ENCODE measurements at places on chromosomes 4 and X.
A peak's percentile ranks its signal among the peaks of the same experiment; 100 is the strongest.

DNA sequence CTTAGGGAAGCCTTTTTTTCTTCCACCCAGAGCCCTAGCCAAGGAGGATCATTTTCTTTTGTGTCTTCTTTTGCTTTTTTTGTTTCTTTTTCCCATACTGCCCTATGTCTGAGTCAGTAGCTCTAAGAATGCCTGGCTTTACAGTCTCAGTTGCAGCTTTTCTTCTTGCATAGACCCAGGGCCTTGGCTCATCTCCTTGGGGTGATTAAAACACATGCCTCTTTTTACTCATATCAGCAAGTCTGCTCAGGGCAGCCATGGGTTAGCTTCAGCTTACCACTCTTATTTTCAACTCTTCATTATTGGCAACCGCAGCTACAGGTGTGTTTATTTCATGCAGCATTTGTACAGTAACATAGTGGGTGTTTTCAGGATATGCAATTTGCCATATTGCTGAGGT, 196.5 kb downstream of the STK32B start:
- no peak for DNase-seq

DNA sequence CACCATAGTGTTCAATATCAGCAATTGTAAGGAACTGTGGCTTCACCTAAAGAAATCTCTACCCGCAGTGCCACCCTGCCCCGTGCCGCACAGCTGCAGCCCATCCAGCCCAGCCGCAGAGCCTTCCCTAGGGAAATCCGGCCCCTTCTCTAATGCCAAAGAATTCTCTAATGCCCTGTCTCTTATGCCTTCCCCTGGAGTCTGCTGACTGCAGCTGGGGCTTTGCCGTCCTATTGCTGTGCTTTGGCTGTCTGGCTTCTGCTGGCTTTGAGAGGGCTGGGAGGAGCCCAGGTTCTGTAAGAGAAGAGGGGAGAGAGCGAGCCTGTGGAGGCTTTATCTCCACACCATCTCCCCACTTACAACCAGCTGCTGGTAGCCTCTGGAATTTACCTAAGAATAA, 85.9 kb upstream of the HELT start:
- DNase-seq: no peak

GRCh38 chrX:9055354-9055753, 21.4 kb upstream of the FAM9B start:
- no peak for DNase-seq

DNA sequence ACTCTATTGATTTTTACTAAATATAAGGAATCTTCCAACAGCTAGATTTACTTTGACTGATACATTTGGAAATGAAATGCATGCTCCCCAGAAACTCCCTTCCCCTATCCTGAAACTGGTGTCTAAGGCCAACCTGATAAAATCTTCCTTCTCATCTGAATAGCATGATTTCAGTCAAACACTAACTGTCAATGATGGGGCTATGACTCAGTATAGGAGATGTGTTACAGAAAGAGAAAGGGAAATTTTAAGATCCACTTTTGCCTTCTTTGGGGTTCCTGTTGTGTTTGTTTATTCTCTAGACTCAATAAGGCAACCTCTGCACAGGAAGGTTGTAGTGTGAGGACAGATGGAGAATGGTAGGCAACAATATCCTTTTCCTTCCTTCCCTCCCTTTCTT, 160.7 kb downstream of the MOSPD2 start:
- no peak for DNase-seq

DNA sequence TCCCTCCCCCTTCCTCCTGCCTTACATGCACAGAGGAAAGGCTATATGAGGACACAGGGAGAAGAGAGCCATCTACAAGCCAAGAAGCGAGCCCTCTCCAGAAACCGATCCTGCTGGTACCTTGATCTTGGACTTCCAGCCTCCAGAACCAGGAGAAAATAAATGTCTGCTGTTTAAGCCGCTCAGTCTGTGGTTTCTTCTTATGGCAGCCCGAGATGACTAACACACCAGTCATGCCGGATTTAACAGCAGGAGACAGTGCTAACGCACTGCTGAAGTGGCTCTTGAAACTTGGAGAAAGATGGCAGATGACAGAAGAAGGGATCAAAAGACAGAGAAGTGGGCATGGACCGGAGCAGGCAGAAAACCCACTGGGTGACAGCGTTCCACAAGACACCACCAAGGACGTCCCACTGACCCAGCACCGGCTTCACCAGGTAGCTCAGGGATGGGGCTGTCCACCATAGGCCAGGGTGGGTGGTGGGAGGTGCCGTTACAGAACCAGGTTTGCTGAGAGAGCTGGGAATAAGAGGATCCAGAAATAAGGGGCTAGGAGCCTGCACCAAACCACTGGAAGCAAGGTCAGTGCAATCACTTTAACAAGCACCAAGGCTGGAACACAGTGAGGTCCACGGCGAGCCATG, 6.2 kb upstream of the MAN2B2 start:
- peak; percentile 19 for DNase-seq

GRCh38 chr4:140691369-140691768, 64.8 kb downstream of the TBC1D9 start:
- DNase-seq: peak; percentile 21

- DNase-seq: no peak
Measured at GRCh38 chrX:31679861-31680260, 608.0 kb upstream of the FTHL17 start.

GRCh38 chr4:121253961-121254360, 89.8 kb upstream of the TNIP3 start:
- no peak for DNase-seq

DNA sequence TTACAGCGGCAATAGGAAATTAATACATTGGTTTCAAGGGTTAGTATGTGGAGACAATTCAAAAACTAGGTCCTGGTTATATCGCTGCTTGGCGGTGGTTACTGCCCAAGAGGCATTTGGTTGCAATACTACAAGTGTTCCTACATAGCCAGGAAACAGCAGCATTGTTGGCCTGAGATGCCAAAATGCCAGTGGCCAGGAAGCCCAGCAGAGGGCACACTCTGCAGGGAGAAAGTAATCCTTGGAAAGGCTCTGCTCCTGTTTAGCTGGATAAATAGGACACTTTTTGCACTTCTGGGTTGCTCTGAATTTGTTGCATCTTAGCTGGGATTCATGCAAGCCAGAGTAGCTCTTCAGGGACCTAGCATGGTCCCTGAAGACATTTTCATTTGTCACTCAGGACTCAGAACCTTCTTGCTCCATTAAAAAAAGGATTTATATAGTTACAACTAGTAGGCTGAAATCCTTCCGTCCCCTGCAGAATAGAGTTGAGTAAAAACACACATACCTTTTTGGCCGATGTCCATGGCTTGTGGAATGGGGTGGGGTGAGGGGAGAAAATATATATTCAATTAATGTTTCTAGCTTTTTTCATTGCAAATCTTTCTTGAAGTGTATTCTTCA, 8.1 kb upstream of the GPR119 start:
- peak; percentile 38 for DNase-seq

DNA sequence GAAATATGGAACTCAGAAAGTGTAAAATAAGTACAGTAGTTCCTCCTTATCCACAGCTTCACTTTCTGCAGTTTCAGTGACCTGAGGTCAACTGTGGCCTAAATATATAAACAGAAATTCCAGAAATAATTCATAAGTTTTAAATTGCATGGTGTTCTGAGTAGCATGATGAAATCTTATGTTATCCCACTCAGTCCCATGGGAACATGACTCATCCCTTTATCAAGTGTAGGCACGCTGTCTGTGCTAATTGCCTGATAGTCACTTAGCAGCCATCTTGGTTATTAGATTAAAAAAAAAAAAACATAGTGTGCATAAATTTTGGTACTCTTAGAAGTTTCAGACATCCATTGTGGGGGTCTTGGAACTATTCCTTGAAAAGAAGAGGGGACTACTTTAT, 983.4 kb upstream of the ADGRL3 start:
- DNase-seq: no peak

DNA sequence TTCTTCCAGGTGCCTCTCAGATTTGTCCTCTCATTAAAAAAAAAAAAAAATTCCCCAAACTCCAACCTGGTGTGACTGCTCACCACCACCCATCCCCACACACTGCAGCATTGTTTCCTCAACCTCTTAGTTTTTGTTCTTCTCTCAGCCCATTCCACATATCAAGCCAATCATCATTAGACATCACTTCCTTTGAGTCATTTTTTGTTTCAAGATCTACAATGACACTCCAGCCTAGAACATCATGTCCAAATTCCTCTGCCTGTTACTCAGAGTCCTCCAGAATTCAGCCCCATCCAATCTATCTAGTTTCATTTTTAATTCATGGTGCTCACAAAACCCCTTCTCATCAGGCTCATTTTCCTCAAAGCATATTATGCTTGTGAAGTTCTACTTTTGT, 262.5 kb upstream of the TEX13A start:
- DNase-seq: no peak

DNA sequence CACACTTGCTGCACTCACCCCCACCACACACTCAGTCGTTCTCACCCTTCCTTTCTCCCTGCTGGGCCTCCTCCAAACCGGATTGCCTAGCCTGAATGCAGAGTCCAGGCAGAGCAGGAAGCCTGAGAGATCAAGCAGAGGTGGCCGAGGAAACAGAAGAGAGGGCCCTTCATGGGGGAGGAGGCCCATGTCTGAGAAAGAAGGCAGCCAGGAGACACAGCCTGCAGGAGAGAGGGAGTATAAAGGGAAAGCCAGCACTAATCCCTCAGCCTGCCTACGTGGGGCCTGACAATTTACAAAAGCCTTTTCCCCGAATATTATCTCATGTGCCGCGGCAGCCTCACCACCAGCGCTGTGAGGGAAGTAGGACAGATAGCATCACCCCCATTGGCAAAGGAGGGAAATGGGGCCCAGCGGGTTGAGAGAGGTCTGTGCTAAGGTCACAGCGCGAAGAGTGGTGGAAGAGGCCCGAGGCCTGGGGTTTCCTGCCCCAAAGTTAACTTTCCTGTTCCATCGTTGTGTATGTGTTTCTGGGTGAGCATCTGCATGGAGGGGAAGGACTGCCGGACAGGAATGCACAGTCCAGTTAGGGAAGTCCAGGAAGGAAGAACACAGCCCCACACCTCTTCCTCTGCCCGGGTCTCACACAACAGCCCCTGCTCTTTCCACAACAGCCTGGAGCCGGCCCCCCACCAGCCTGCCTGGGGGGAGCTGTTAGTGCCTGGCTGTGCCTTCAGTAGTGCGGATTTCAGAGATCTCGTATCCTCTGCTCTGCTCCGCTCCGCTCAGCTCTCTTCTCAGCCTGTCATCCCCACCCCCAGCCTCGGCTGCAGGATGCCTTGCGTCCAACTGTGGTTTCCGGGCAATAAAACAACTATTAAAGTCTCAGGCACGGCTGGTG, 50.9 kb upstream of the BCOR start:
- no peak for DNase-seq

DNA sequence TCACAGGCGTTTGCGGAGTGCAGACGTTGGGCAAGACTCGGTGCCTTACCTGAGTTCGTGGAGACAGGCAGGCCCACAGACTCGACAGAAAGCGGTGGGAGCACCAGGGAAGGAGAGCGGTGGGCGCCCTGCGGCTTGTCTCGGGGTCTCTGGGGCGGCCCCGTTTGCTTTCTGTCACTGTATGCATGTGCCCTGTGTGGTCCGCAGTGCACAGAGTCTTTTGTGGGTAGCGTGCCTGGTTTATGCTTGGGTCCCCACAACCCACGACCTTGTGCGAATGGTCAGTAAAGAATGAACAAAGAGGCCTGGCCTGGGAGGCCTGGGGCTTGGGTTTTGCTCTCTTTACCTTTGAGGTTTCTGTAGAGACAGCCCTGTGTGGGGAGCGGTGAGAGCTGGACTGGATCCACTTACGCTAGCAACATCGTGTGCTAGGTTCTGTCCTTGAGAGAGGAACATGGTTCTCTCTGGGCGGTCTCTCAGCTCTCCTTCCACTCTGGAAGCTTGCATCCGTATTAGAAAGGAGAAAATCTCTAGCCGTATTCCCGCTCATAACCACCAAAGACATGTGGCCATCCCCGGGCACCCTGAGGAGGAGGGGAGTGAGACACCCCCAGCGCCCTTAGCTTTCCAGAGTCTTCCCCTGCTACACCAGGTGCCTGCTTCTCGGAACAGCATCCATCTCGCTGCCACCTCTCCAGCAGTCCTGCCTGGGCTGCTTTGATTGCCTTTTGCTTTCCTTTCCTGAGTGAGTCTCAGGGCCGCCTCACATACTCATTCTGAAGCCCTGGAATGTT, 1.2 kb downstream of the TADA2B start:
- no peak for DNase-seq

- no peak for DNase-seq
Measured at GRCh38 chr4:102036619-102037376, 246.3 kb downstream of the BANK1 start.

- no peak for DNase-seq
Measured at GRCh38 chr4:40856277-40856839, 106.6 kb downstream of the NSUN7 start.

GRCh38 chr4:139557556-139558110, 1.6 kb upstream of the SETD7 start:
- DNase-seq: no peak

- no peak for DNase-seq
Measured at GRCh38 chrX:19237901-19238300, 105.8 kb upstream of the PDHA1 start.

GRCh38 chrX:119391279-119391678, 7.9 kb upstream of the SLC25A43 start:
- no peak for DNase-seq

- DNase-seq: no peak
Measured at GRCh38 chrX:134426281-134426680, 33.7 kb upstream of the HPRT1 start.

- DNase-seq: no peak
Measured at GRCh38 chr4:142574306-142574705, 271.8 kb downstream of the INPP4B start.
